ENCODE measurements at places on chromosomes 4 and X.

DNA sequence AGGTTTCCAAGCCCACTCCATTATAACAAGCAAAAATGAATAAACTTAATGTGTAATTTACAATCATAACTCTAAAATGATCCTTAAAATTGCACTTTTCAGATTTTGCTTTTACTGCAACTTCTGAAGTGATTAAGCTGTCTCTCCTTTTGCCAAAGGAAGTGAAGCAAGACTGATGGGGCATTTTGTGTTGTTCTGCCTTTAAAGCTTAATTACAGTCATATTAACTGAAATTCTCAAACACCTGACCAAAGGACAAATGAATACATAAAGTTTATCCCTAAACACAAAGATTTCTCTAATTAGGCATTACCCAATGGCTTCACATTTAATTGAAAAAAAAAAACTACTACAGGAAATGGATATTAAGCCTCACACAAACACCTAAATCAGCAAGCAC lies 101.8 kb downstream of the ATP11C start:
- no peak for DNase-seq

- no peak for DNase-seq
These were observed 193.0 kb upstream of the RPS6KA3 start for GRCh38 chrX:20459410-20460350.

DNA sequence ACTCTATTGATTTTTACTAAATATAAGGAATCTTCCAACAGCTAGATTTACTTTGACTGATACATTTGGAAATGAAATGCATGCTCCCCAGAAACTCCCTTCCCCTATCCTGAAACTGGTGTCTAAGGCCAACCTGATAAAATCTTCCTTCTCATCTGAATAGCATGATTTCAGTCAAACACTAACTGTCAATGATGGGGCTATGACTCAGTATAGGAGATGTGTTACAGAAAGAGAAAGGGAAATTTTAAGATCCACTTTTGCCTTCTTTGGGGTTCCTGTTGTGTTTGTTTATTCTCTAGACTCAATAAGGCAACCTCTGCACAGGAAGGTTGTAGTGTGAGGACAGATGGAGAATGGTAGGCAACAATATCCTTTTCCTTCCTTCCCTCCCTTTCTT lies 160.7 kb downstream of the MOSPD2 start:
- DNase-seq = no peak

GRCh38 chrX:46653482-46653881 lies 79.9 kb downstream of the CHST7 start:
- DNase-seq = no peak
